ENCODE measurements at places on chromosomes 2 and 18.

DNA sequence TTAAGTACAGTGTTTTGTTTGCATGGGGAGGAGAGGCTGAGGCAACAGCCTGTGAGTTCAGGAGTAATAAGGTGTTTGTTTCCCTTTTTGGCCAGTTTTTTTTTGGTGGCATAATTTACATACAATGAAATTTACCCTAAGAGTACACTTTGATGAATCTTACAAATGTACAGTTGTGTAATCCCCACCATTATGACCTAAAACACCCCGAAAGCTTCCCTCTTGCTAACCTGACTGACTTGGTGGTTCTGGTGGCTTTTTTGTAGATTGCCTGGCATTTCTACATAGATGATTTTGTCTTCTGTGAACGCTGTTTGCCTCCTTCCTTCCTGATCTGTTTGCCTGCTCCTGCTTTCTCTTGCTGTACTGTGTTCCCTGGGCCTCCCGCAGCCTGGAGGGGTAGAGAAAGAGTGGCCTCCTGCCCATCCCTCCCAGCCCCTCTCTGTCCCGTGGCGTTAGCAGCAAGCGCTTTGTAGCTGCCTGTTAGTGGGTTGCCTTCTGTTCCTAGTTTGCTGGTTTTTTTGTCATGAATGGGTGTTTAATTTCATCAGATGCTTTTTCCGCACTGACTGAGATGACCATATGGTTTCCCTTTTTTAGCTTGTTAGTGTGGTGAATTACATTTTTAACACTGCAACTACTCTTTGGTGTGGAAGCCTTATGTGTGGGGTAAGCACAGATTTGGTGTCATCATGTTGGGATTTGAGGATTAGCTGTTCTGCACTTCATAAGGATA, 32.1 kb downstream of the ASAP2 start:
- DNase-seq: no peak

- DNase-seq: no peak
Observed at GRCh38 chr2:110748489-110748867, 16.1 kb downstream of the ACOXL start.

DNA sequence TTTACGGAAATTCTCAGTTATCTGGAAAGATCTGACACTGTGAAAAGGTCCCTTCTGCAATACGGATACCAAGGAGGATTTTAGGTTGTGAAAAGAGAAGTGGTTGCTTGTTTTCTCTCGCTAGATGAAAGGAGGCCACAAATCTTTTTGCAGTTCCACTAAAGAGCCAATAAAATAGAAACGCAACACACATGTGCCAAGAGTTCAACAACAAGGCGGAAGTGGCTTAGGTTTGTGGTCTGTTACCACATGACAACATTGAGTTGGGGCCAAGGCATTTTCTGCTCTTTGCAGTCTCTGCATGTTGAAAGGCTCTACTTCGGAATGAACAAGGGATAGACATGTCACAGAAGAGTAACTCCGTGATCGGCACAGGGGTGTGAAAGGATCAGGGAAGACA, 115.7 kb upstream of the OSR1 start:
- DNase-seq: no peak

DNA sequence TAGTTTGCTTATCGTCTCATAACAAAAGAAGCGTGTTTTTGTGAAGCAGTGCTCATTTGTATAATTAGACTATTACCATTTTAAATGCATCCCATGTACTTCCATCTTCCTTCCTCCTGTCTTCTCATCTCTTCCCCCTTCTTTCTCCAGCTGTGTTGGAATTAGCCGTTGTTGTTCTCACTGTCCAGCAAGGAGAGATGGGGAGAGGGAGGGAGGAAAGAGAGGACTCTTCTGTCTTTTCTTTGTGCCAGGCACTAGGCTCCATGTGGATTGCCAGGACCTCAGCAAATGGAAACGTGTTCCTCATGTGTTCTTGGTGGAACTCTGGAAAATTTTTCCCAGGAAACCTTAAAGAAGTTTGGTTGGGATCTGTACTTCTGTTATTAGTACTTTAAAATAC, 131.7 kb downstream of the PHLPP1 start:
- DNase-seq: no peak

- DNase-seq: no peak
Observed at GRCh38 chr18:23658285-23658684, 4.4 kb downstream of the ANKRD29 start.

GRCh38 chr2:214130114-214130513, 280.7 kb upstream of the VWC2L start:
- no peak for DNase-seq

GRCh38 chr2:235066490-235066889, 114.7 kb downstream of the SH3BP4 start:
- DNase-seq: no peak

GRCh38 chr2:174766271-174766670, 2.0 kb upstream of the CHRNA1 start:
- DNase-seq: no peak

DNA sequence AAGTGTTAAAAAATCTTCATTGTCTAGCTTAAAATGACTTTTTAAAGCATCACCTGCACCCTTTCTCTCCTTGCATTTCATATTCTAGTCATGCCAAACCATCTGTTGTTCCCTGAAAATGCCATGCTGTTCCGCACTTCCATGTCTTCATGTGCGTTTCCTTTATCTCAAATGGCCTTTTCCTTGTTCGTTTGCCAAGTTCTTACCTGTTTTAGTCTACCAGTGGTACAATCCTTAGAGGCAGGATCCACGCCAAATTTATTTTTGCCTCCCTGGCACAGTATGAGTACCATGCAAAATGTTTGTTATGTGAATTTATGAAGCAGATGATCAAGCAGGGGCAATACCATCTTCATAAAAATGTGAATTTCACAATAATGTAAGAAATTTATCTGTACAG, 37.0 kb downstream of the TMEFF2 start:
- no peak for DNase-seq
